Panc1 (cell line): ENCODE measurements at places on chromosomes 1 and 21. TPM values are rescaled to one million over a fixed set of nuclear protein-coding genes. Genes with fewer than 3 reads are reported as not detected.

TFAP2E gene
- 3.2 TPM for total RNA-seq

LIPI gene
- total RNA-seq = not detected

TMEM9 gene
- total RNA-seq = 50.2 TPM

FRRS1 gene
- 1.2 TPM for total RNA-seq

FHAD1 gene
- 0.23 TPM for total RNA-seq

DNA sequence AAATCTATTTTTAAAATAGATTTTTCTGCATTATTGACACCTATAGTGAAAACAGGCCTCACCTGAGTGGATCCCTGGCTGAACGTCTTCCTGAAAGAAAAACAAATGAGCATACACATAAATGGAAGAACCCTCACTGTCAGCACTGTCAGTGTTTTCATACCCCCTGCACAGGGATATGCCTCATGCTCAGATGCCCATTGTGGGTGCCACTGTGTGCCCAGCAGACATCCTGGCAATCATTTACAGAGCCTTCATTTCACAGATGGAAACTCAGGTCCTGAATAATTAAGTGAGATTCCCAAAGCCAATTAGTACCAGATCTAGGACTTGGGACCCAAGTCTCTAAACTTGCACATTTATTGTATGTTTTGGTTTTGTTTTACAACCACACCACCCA, 19.9 kb downstream of the FCRL1 start:
- no peaks in the 10 kb centered on the region for H3K36me3 ChIP-seq
- H3K27me3 ChIP-seq = peaks cover 2% of the 10 kb centered on the region; the same call in 1 of the 2 replicates
- no peaks in the 10 kb centered on the region for H3K4me1 ChIP-seq
- H3K27ac ChIP-seq = no peak overlapping the region
- DNase-seq = no peak
- no peak overlapping the region for H3K4me3 ChIP-seq

GRCh38 chr1:39890273-39890672, 7.0 kb upstream of the TRIT1 start:
- no peak for DNase-seq
- no peak overlapping the region for H3K27ac ChIP-seq
- peaks cover 15% of the 10 kb centered on the region for H3K4me1 ChIP-seq

GRCh38 chr1:53015508-53015860, 46.5 kb upstream of the PODN start:
- peaks cover 2% of the 10 kb centered on the region; the same call in 1 of the 2 replicates for H3K36me3 ChIP-seq
- no peak for DNase-seq
- peak overlapping the region; percentile 84 for H3K27ac ChIP-seq
- no peaks in the 10 kb centered on the region for H3K27me3 ChIP-seq
- peak overlapping the region; percentile 84 for H3K4me3 ChIP-seq

DNA sequence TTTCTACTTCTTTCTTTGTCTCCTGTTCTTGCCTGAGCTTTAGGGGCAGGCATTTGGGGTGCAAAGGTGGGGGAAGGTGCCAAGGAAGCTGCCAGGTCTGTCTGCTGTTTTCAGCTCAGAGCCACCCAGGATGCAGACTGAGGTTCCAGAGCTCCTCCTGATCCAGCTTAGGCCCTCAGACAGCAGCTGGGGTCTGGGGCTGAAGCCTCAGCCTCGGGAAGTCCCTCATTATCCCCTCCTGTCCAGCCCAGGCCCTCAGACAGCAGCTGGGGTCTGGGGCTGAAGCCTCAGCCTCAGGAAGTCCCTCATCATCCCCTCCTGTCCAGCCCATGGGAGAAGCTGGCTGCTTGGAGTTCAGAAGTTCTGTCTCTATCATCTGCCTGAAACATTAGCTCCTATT, 257.7 kb upstream of the CSF3R start:
- no peaks in the 10 kb centered on the region for H3K4me1 ChIP-seq
- DNase-seq = no peak
- peaks cover 16% of the 10 kb centered on the region for H3K27me3 ChIP-seq
- H3K27ac ChIP-seq = no peak overlapping the region
- H3K36me3 ChIP-seq = no peaks in the 10 kb centered on the region

- H3K27ac ChIP-seq = no peak overlapping the region
- no peak overlapping the region for H3K4me3 ChIP-seq
- peaks cover 3% of the 10 kb centered on the region; the same call in 1 of the 2 replicates for H3K27me3 ChIP-seq
- DNase-seq = no peak
These were observed 20.7 kb upstream of the HPCAL4 start for GRCh38 chr1:39711966-39712340.

- no peak overlapping the region for H3K27ac ChIP-seq
- no peak for DNase-seq
- no peaks in the 10 kb centered on the region for H3K4me1 ChIP-seq
These were observed 43.6 kb upstream of the CCDC190 start for GRCh38 chr1:162904579-162904978.

DNA sequence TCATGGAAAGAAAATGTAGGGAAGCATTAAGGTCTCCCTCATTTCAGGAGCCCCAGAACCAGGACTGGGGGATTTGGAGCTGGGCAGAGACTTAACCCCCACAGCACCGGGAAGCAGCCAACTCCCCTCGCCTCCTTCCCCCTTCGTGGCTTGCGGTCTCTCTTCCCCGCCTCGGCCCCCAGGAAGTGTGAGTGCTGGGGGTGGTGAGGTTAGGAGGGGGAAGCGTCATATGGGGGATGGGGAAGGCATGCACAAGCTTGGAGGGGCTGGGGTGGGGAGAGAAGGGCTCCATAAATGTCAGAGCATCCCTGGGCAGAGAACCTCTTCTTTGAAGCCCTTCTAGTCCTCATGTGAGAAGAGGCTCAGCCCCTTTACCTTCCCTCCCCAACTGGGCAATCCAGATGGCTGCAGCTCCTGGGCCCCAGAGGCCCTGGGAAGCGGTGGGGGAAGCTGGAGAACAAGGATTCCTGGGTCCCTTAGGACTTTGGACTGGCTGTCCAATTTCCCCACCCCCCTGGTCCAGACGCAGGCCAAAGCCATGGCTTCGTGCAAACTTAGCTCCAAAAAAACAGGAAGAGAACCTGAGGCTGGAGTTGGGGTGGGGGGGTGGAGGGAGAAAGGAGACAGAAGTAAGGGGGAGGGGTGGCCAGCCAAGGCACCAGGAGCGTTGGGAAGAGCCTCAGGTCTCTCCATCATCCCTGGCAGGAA, 7.8 kb downstream of the ZBTB7B start:
- 0 out of 2 replicates have a peak, but pooled peaks cover 4% of the 10 kb centered on the region for H3K36me3 ChIP-seq
- H3K27me3 ChIP-seq = no peaks in the 10 kb centered on the region
- DNase-seq = no peak
- peaks cover 44% of the 10 kb centered on the region for H3K4me1 ChIP-seq

DNA sequence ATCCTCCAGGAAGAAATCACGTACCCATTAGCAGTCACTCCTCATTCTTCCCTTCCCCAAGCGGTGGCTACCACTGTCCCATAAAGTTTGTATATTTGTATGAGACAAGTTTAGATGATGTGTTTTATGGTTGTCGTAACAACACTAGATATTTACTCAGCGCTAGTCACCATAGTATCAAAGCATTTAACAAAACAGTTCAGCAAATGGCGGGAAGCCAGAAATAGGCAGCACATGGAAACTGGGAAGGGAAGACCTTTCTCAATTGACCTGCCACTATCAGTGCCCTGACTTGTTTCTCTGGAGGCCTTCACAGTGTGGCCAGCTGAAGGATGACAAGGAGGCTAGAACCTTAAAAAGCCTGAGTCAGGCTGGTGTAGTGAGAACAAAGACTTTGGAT, 31.1 kb downstream of the CNST start:
- DNase-seq = no peak
- H3K36me3 ChIP-seq = no peaks in the 10 kb centered on the region
- no peaks in the 10 kb centered on the region for H3K27me3 ChIP-seq
- H3K4me1 ChIP-seq = no peaks in the 10 kb centered on the region
- H3K27ac ChIP-seq = no peak overlapping the region

DNA sequence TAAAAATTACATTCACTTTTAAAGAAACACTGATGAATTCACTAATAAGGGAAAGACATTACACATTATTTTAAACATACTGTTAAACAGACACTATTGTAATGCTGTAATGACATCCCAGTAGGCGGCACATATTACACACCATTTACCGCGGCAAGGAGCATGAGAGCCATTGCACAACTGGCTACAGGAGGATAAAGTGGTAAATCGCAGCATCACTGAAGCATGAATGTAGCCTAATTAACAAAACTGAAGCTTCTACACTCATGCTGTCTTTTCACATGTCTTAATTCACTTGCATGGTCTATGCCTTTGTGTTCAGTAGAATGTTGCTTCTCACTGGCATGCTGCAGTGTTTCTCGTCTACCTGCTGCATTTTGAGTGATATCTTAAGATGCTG, 1046.0 kb downstream of the MRPL39 start:
- DNase-seq = no peak
- H3K27ac ChIP-seq = no peak overlapping the region
- H3K27me3 ChIP-seq = no peaks in the 10 kb centered on the region
- H3K4me3 ChIP-seq = no peak overlapping the region
- no peaks in the 10 kb centered on the region for H3K4me1 ChIP-seq
- no peaks in the 10 kb centered on the region for H3K36me3 ChIP-seq

DNA sequence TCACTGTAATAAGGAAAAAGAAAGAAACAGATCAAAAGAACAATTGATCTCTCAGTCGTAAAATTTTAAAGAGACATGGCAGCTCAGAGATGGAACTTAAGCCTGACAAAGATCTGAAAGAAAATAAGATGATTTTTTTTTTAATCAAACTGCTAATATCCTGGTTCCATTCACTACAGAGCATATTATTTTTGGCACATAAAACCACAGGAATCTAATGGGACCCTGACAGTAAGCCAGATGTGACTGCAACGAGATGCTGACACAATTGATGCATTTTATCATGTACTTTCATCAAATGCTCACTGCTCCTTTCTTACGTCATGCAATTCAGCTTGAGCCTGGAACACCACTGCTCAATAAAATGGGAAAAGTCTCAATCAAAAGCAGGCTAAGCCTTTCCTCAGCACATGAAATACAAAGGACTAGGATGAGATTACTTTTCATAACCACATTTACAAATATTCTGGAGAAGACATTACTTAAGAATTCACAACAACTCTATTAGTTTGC, 16.6 kb downstream of the GPATCH2 start:
- H3K27me3 ChIP-seq = no peaks in the 10 kb centered on the region
- H3K4me3 ChIP-seq = no peak overlapping the region

DNA sequence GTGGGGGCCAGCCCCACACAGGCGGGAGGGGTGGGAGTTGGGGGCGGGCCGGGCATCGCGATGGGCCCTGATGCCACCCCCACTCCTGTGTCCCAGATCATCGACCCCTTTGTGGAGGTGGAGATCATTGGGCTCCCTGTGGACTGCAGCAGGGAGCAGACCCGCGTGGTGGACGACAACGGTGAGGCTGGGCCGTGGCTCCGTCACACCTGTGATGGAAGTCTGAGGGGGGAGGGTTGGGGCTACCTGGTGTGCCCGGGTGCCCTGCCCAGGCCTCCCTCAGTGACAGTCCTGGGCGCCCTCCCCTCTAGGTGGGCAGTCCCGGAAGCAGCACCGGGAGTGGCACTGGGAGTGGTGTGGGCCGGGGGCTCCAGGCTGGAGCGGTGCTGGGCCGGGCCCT, 22.6 kb downstream of the PLCH2 start:
- no peak overlapping the region for H3K27ac ChIP-seq
- no peaks in the 10 kb centered on the region for H3K27me3 ChIP-seq
- H3K36me3 ChIP-seq = no peaks in the 10 kb centered on the region
- DNase-seq = no peak

DNA sequence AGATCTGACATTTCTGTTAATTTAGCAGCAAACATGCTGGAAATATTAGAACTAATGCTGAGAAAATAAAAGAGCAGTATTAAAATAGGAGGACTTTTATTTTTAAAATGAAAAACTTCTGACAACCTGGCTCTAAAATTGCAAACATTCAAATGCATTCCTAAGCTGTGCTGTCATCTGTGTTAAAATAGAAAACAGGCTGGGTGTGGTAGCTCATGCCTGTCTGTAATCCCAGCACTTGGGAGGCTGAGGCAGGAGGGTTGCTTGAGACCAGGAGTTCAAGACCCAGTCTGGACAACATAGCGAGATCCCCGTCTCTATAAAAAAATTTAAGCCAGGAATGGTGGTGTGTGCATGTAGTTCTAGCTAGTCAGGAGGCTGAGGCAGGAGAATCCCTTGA, 44.6 kb downstream of the MIGA1 start:
- H3K4me3 ChIP-seq = no peak overlapping the region
- no peaks in the 10 kb centered on the region for H3K36me3 ChIP-seq
- no peaks in the 10 kb centered on the region for H3K4me1 ChIP-seq
- H3K27me3 ChIP-seq = no peaks in the 10 kb centered on the region
- H3K27ac ChIP-seq = no peak overlapping the region

- peak overlapping the region; percentile 92 for H3K27ac ChIP-seq
- peaks cover 2% of the 10 kb centered on the region; the same call in 1 of the 2 replicates for H3K36me3 ChIP-seq
- H3K4me3 ChIP-seq = peak overlapping the region; percentile 81
These were observed 1.7 kb downstream of the RCC2 start for GRCh38 chr1:17437580-17438317.
